GM19239 (cell line): ENCODE measurements at places on chromosomes 13 and 19.
A peak's percentile ranks its signal among the peaks of the same experiment; 100 is the strongest.

GRCh38 chr13:33326246-33326645 lies 40.7 kb upstream of the STARD13 start:
- no peak for DNase-seq

- DNase-seq: no peak
Observed at GRCh38 chr13:29498426-29499040, 97.0 kb downstream of the SLC7A1 start.

- DNase-seq: no peak
Observed at GRCh38 chr19:32744555-32745325, 25.2 kb downstream of the TDRD12 start.

- no peak for DNase-seq
Observed at GRCh38 chr13:23820530-23820929, 68.7 kb downstream of the MIPEP start.

DNA sequence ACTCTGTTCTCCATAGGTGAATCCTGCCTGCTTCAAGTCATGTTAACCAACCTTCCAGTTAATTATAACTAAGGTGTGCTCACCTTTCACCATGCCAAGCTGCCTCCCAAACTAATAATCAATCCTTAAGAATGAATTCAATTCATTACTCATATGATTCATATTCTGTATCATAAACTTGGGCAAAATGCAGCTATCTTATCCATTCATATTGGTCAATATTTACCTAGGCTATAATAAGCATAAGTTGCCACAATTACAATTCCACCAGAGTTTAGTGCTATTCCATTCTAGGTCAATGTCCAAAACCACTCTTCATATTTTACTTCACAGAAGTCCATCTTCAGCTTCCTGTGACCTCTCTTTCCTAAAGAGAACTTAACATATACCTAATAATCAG lies 13.4 kb downstream of the ELF1 start:
- no peak for DNase-seq

DNA sequence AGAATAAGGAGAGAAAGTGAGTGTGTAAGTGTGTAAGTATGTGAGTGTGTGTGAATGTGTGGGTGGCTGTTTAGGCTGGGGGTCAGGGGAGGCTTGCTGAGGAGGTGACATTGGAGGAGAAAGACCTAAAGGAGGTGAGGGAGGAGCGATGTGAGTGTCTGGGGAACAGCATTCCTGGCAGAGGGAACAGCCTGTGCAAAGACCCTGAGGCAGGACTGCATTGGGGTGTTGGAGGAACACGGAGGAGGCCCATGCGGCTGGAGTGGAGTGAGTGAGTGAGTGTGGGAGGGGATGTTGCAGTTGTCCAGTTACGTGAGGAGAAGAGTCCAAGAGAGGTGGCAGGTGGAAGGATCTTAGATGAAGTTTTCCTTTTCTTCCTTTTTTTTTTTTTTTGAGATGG lies 31.8 kb downstream of the NFILZ start:
- DNase-seq: no peak

- DNase-seq: peak; percentile 33
Observed at GRCh38 chr13:23321535-23322241, 111.8 kb downstream of the SACS start.

GRCh38 chr13:72788831-72789230 lies 6.9 kb downstream of the PIBF1 start:
- no peak for DNase-seq

DNA sequence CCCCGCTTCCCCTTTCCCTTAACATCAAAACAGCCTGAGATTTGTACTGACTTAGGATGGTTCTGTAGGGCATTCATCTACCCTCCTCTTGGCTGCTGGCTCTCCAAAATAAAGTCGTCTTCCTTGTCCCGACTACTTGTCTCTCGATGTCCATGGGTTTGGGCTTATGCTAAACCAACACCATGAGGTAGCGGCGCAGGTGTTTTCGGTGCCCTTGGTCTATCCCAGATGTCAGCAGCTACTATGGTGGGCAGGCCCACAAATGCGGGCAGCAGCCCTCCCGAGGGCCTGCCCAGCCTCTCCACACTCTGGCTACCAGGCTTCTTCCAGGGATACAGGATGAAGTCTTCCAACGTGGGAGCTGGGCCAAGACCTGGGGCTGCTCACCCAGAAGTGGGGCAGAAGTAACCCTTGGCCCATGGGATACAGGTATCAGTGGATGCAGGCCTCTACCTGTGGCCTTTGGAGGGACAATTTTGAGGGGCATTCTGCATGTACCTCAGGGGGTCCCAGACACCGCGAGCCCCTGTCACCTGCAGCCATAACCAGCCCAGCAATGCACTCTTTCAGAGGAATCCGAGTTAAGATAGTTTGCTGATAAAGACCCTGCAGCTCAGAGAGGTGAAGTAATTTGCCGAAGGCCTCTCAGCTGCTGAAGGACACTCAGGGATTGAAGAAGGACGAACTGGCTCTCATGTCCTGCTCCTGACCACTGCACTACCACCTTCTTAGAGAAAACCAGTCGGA lies 47.8 kb upstream of the VSTM2B start:
- no peak for DNase-seq

DNA sequence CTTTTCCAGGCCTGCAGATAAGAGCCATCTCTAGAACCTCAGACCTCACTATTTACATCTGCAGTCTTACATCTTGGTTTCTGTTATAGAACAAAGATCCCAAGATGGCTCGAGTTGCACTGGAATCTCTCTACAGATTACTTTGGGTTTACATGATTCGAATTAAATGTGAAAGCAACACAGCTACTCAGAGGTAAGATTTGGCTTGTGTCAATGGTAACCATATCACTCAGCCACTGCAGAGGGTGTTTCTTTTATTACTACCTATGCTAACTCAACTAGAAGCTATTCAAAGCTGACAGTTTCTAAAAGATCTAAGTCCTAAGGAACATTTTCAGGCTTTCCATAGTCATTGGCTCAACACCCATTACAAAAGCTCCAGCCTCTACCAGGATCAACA lies 115.6 kb downstream of the FRY start:
- DNase-seq: no peak

DNA sequence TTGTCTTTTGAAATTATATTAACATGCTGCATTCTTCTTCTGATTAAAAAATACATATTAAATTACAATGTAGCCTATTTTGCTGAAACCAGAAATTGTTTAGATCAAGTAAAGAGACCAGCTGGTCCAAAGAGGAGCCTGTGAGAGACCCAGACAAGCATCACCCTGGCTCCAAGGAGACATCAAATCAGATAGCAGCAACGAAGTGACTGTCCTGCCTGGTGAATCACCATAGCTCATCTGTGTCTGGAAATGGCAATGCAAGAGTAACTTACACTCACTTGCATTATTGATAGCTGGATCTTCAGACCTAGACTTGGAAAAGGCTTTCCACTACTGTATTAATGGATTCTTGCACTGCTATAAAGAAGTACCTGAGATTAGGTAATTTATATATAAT lies 169.1 kb downstream of the KCTD12 start:
- no peak for DNase-seq

GRCh38 chr13:27926644-27927434 lies 7.0 kb downstream of the PDX1 start:
- DNase-seq: no peak

- DNase-seq: no peak
Observed at GRCh38 chr13:113267642-113268405, 29.2 kb upstream of the LAMP1 start.

- DNase-seq: no peak
Observed at GRCh38 chr13:32092496-32092895, 60.9 kb downstream of the FRY start.

- no peak for DNase-seq
Observed at GRCh38 chr13:100533588-100534041, 55.0 kb downstream of the GGACT start.

GRCh38 chr19:5839065-5840017 lies at the start of gene FUT6:
FUT6 (minus strand) TSS chr19:5839702; CDS start chr19:5832567, 7,135 bp downstream.
- DNase-seq: no peak

DNA sequence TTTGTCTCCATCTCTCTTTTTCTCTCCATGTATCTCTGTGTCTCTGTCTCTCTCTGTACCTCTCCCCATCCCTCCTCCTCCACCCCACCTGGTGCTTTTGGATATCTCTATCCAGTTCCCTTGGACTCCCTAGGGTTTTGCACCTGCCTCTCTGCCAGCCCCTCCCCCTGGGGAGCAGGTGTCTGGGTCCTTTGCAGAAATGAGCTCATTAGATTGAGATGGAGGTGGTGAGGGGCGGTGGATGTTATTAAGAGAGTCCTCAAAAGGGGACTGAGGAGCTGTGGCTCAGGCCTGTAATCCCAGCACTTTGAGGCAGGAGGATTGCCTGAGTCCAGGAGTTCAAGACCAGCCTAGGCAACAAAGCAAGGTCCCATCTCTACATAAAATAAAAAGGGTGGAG lies 2.1 kb downstream of the KCNN4 start:
- no peak for DNase-seq

- no peak for DNase-seq
Observed at GRCh38 chr19:13154911-13155471, 4.8 kb downstream of the IER2 start.

DNA sequence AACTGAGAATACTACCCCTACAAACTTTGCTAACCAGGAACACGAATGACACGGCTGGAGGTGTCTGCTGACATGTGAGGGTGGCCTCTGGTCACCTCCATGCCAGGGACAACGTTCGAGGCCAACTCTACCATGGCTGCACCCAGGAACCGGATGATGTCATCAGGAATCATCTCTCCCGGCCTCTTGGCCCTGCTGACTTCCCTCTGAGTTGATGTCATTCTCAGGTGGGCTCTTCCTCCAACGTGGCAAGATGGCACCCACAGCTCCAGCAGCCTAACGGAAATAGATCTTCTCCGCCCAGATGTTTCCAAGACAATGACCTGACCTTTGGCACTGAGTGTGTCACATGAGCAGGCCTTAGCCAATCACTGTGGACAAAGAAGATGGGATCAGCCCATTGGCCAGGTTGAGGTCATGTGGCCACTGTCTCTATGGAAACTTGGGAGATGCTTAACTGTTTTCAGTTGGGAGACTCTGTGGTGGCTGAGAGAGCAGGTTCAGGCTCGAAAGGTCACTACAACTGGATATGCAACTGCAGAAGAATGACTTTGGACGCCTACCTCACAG lies 15.0 kb downstream of the MBD3L2B start:
- no peak for DNase-seq

DNA sequence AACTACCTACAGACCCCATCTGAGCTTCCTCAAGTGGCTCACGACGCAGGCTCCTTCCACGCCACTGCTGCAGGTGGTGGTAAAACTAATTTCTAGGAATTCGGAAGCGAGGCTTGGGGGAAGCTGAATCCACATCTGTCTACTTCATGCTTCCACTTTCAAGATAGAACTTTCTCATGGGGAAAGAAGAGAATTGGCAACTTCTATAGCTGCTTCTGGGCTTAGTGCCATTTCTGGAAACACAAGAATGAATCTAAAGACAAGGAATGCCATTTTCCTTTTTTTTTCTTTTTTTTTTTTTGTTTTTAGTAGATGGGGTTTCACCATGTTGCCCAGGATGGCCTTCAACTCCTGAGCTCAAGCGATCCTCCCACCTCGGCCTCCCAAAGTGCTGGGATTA lies 2.8 kb upstream of the NLRP12 start:
- no peak for DNase-seq

DNA sequence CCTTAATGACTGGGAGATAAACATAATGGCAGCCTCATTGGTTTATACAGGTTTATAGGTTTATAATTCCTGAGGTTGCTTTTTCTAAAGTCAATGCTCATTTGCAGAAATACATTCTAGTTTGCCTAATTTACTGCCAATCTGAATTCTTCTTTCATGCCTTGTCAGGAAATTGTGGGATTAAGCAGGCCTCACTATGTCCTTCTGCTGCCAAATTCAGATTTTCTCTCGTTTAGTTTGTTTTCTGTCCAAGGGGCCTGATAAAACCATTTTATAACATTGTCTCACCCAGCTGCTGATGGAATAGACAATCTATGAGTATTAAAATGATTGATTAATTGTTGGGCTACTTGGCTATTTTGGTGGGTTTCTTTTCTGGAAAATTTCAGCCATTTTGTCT lies 42.4 kb upstream of the OBI1 start:
- no peak for DNase-seq

- no peak for DNase-seq
Observed at GRCh38 chr13:97256343-97256783, 34.2 kb downstream of the MBNL2 start.

GRCh38 chr13:91085127-91085526 lies 262.4 kb upstream of the MIR17HG start:
- DNase-seq: no peak

- DNase-seq: no peak
Observed at GRCh38 chr19:42629191-42629590, 34.5 kb upstream of the CEACAM8 start.

DNA sequence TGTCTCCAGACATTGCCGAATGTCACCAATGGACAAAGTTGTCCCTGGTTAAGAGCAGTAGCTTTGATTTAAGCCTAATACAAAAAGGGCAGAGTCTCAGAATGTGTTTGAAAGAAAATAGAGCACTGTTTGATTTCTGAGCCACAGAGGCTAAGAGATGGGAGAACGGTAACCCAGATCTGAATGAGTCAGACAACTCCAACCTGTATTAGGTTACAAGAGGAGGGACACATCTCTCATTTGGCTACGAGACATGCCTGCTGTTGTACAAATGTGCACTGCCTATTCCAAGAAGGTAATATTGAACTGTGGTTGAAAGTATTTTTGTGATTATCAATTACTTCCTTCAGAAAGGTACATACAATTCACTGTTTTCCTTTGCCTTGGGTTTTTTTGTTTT lies 4.9 kb upstream of the HSPH1 start:
- DNase-seq: no peak
